ENCODE measurements at places on chromosomes 7 and 10. TPM values are rescaled to one million over a fixed set of nuclear protein-coding genes. Genes with fewer than 3 reads are reported as not detected.

The SPDYE5 gene
- not detected for total RNA-seq

DNA sequence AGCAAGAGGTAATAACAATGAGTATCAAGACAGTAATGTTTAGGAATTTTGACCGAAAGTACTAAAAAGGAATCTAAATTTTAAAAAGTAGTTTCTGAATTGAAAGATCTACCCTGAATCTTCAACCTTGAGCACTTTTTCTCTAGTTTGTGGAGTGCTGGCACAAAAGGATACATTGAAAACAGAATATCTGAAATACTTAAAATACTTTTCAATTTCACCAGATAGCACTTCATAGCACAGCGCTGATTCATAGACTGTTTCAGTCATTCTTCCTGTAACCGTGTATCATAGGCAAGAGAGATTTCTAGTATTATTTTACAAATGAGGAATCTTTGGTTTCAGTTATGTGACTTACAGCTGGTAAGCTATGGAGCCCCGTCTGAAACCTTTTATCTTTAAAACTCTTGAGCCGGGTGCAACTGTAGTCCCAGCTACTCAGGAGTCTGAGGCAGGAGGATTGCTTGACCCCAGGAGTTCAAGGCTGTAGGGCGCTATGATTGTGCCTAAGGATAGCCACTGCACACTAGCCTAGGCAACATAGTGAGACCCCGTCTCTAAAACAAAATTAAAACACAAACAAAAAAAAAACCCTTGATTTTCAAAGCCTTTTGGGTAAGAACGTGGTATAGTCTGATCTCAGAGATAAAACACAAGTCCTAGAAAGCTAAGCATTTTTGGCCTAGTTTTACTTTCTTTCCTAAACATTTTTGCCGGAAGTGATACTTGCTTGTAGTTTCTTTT, 35.1 kb downstream of the FHIP2A start:
- no peak for DNase-seq

DNA sequence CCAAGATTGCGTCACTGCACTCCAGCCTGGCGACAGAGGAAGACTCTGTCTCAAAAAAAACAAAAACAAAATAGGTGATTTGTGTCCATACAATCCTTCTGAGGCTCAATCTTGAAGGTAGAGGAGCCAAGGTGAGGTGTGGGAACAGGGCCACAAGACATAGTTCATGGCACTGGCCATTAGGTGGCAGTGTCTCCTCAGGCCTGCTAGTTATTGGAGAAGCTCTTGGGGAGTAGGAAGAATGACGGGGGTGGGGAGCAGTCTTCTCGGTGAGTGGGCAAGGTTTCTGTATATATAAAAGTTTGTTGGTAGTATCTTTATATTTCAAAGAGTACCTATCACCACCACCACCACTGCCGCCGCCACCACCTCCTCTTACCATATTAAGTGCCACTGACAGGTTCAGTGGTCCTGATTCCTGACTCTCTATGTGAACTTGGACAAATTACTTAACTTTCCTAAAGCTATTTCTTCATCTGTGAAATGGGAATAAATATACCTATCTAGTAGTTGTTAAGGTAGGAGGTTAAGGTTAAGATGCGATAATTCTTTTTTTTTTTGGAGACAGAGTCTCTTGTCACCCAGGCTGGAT, 24.0 kb downstream of the CCSER2 start:
- DNase-seq: peak; percentile 42

DNA sequence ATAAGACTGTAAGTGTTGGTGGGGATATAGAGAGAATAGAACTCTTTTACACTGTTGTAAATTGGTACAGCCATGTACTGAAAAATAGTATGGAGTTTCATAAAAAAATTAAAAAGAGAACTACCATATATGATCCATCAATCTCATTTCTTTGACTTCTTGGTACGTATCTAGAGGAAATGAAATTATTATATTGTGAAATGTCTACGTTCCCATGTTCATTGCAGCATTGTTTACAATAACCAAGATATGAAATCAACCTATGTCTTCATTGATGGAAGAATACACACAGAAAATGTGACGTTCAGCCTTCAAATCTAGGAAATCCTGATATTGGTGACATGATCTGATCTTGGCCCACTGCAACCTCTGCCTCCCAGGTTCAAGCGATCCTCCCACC, 32.0 kb downstream of the SHOC2 start:
- DNase-seq: no peak

- no peak for DNase-seq
Measured at GRCh38 chr10:15737656-15738055, 17.9 kb upstream of the ITGA8 start.

GRCh38 chr10:132677473-132678227, 108.3 kb downstream of the NKX6-2 start:
- no peak for DNase-seq

The CFAP43 gene
- total RNA-seq: 15.9 TPM

The PDE1C gene
- total RNA-seq: 19.2 TPM

GRCh38 chr10:101489355-101489754, 98.7 kb downstream of the POLL start:
- DNase-seq: no peak

- DNase-seq: no peak
Measured at GRCh38 chr10:25339966-25340365, 165.2 kb downstream of the GPR158 start.

GRCh38 chr7:154640266-154640865, 362.6 kb downstream of the PAXIP1 start:
- DNase-seq: no peak

- no peak for DNase-seq
Measured at GRCh38 chr10:113802997-113803396, 50.9 kb downstream of the DCLRE1A start.

The CPA4 gene
- under 0.01 TPM for total RNA-seq
